ENCODE measurements at places on chromosomes 12 and 14.

GRCh38 chr12:94721173-94721572 lies 70.8 kb upstream of the TMCC3 start:
- no peak for DNase-seq

DNA sequence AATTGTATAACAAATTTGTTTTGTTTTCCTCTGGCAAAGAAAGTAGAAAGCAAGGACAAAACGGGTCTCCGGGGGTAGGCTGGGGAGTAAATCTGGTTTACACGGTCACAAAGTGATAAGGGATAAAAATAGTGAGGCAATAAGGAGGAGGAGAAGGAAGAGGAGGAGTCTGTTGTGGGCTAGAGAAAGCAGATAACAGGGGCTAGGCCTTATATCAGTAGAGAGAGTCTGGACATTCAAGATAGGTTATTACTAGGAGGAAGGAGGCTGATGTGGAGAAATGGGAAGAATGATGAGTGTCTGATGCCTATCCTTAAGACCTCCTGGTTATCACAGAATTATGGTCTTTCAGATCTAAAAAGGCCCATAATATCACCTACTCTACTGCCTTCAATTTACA lies 83.2 kb upstream of the SSTR1 start:
- no peak for DNase-seq

- no peak for DNase-seq
Measured at GRCh38 chr12:110853836-110854235, 7.0 kb downstream of the CCDC63 start.

DNA sequence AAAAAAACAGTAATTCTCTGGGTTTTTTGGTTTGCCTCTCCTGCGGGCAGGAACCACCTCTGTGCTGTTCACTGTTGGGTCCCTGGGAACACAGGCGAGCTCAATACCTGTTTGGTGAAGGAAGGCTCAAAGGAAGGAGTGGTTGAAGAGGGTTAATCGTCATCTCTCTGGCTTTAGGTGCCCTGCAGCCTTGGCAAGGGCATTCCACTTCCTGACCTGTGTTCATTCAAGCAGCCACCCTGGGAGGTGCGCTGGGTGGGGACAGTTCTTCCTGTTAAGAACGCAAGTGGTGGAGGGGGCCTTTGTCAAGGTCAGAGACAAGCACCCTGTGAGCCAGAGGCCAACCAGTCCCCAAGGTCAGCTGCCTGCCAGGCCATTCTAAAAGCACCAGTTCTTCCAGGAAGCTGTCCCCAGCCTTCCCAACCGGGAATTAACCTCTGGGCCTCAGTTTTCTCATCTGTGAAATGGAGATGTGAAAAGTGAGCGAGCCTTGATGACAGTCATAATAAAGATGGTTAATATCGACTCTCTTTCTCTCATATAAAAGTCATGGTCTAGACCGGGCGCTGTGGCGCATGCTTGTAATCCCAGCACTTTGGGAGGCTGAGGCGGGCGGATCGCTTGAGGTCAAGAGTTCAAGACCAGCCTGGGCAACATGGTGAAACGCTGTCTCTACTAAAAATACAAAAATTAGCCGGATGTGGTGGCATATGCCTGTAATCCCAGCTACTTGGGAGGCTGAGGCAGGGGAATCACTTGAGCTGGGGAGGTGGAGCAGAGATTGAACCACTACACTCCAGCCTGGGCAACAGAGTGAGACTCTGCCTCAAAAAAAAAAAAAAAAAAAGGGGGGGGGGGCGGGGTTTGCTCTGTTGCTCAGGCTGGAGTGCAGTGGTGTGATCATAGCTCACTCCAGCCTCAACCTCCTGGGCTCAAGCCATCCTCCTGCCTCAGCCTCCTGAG lies 6.1 kb downstream of the RHOF start:
- DNase-seq = no peak

DNA sequence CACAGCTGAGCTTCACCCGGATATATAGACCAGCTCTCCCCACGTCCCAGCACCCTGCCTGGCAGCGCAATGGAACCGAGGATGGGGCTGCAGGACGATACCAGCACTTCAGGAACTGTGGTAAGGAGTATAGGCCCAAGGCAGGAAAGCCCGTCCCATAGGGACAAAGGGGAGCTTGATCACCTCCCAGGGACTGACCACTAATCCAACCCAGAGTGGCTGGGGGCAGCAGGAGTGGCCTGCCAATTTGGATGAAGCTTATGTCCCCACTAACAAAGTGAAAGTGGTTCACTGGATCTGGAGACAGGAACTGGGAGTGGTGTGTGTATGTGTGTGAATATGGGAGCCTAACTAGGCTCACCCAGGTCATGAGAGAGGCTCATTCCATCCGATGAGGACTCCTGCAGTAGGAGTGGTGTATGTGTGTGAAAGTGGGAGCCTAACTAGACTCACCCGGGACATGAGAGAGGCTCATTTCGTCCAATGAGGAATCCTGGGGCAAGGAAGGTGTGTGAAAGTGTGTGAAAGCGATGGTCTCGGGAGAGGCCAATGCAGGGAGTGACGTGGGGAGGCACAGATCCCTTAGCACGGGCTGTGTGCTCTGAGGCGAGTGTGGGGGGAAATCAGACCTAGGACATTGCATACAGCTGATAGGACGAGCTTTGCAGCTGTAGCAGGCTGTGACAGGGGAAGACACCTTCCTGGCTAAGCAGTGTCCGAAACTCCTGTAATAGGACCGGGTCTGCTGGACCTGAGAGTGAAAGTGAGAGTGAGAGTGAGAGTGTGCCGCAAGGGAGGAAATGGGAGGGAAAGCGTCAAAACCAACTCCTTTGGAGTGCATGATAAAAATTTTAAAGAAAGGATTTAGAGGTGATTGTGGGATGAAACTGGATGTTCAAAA lies 25.7 kb downstream of the KLRK1 start:
- DNase-seq = peak; percentile 52

DNA sequence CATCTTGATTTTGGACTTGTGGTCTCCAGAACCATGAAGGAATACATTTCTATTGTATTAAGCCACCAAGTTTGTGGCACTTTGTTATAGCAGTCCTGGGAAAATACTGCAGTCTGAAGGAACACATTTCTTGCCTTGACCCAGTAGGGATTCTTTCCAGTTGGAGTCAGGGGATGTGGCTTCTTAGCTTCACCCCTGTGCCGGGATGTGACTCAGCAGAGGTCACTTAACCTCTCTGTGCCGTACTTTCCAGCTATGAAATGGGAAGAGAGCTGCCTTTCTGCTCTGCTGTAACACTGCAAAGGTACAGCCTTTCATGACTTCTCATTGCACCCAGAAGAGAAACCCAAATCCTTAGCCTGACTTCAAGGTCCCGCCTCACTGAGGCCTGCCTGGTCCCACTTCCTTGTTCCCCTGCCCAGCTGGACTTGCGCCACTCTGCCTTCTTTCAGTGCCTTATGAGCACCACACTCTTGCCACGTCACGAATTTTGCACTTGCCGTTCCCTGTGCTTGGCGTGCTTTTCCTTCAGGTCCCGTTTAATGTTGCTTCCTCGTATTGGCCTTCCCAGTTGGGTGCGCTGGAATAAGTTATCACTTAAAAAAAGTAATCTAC lies 24.2 kb downstream of the CHST11 start:
- DNase-seq = no peak

DNA sequence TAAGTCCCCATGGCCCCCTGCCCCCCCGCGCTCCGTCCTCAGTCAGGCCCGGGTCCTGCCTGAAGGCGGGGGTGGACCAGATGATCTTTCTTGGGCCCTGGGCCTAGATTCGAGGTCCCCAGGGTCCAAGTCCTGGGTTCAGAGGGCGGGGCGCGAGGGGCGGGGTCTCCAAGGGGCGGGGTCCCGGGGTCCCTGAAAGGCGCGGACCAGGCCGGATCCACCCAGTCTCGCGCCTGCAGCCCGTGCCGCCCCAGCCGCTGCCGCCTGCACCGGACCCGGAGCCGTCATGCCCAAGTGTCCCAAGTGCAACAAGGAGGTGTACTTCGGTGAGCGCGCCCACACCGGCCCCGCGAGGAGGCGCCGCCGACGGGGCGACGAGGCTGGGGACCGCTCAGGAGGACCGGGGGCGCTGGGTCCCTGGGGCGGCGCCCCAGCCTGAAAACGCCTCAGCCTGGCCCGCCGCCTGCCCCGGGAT lies 325 bp downstream of the CRIP1 start:
- no peak for DNase-seq

DNA sequence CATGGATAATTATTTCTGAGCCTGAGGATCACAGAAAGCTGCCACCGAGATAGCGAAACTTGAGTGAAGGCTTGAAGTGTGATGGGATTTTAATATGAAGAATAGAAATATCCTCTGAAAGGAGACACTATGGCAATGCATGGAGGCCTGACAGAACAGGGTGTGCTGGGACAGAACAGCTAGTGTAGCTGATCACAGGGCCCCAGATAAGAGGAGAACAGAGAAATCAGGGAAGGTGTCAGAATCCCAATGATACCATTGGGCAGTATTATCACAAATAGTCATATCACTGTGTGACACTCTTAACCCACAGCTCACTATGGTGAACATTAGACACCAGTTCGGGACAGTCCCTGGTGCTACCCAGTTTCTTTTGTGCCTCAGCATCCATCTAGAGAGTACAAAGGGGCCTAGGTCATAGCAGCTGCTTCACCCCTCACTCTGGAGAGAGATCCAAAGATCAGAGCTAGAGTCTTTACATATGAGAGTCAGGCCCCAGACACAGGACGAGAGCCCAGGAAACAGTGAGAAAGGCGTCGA lies 506 bp upstream of the OR10P1 start:
- DNase-seq = no peak

- DNase-seq = no peak
Measured at GRCh38 chr12:25592725-25593495, 39.8 kb upstream of the LMNTD1 start.

DNA sequence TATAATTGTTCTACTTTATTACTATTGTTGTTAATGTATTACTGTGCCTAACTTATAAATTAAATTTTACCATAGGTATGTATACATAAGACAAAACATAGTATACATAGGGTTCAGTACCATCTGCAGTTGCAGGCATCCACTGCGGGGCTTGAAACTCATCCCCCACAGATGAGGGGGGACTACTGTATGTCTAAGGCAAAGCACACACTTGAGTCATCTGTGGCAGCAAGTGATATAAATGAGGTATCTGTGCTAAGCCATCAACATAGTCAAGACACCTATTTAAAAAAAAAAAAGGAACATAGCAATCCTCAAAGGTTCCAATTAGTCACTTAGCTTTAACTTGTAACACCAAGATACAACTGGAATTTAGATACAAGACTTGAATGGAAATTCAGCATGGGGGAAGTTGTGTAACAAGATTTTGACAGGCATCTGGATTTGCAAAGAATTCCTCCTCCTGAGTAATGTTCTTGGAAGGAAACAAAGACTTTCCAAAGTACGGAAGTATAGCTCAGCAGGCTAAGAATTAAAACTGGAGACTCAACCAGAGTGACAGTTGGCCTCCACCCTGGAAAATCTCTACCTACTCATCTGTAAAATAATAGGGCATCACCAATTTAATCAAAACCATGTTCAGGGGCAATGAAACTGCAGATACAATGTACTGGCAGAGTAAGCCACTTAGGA lies 14.9 kb downstream of the DCAF5 start:
- no peak for DNase-seq

- DNase-seq = no peak
Measured at GRCh38 chr14:29352706-29353080, 575.0 kb downstream of the PRKD1 start.

- no peak for DNase-seq
Measured at GRCh38 chr12:107349008-107349747, 255.8 kb upstream of the CRY1 start.

DNA sequence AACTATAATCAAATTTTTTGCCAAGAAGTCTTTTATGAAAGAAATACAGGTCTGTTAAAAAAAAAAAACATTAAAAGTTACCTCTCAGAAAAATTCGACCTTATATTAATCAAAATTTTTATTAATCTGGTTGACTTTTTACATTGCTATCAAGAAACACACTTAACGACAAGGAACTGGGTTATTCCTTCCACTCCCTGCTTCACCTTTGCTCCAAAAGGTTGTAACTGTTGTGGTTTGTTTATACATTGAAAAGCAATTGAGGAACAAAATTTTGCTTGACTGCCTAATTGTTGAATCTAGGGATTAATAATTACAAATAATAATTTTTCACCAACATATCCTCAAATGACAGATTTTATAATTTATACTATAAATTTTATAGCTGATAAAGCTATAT lies 28.4 kb downstream of the TSPAN8 start:
- DNase-seq = no peak

GRCh38 chr12:10397296-10397695 lies 7.5 kb upstream of the KLRK1 start:
- DNase-seq = no peak

DNA sequence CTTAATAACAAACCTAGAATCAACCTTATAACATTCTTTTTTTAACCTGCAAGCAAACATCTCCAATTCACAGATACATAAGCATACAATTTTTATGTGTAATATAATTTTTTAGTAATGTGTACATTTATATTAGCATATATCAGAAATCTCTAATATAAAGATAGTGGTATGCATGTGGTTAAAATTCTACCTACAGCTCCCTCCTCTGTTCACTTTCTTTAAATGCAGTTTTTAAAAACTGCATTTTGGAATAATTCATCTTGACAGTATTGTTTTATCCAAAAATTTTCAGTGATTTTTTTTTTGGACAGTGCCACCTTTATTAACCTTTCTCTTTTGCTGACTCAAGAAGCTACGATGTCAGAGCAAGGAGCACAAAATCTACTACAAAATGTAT lies 13.2 kb upstream of the RXYLT1 start:
- no peak for DNase-seq

DNA sequence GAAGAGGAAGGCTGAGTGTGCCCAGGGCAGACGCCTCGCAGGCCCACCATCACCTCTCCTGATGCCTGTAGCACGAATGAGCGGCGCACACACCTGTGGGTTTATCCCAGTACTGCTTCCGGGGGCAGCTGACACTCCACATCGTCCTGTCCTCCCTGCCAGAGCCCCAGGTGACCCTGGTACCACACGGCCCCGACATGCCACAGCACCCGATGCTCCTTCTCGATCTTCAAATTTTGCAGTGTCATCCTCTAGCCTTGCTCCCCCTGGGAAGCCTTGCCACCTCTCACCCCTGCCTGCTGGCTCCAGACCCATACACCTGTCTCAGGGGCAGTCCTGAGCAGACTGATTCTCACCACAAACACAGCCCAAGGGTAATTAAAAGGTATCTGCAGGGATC lies 40.6 kb downstream of the ANO2 start:
- DNase-seq = no peak

DNA sequence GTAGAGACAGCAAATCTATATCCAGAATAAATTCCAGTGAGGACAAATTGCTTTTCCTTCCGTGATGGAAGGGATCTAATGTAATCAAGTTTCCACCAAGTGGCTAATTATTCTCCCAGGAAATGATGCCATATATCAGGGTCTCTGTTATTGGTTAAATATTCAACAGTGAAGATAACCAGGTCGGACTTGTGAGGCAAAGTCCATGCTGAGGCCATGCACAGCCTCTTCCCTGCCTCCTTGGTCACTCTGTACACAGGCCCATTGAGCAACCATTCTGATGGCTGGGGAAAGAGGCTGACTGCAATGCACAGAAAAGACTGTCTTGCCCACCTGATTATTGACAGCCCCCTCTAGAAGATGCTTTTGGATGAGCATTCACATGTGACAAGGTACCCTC lies 90.1 kb downstream of the TNFAIP2 start:
- no peak for DNase-seq

GRCh38 chr14:95315156-95315555 lies 4.6 kb downstream of the CLMN start:
- no peak for DNase-seq
